Pulmonary artery endothelial cell (primary cell): ENCODE measurements at places on chromosomes 6 and 20. TPM values are rescaled to one million over a fixed set of nuclear protein-coding genes. Genes with fewer than 3 reads are reported as not detected.

The PRPH2 gene
- total RNA-seq, result 0.13 and 0.21 TPM in 2 replicates

The OR2B6 gene
- not detected in 2 replicates for total RNA-seq

The IL17F gene
- not detected in 2 replicates for total RNA-seq

The FBXL4 gene
- 8.2 and 12.0 TPM in 2 replicates for total RNA-seq

The RAE1 gene
- total RNA-seq, result 28.9 and 42.8 TPM in 2 replicates

The SPAG4 gene
- 6.7 and 13.7 TPM in 2 replicates for total RNA-seq

The COX4I2 gene
- total RNA-seq, result not detected in 2 replicates

The RRBP1 gene
- 102 and 132 TPM in 2 replicates for total RNA-seq

The CFAP61 gene
- total RNA-seq, result not detected in 2 replicates

The ATXN1 gene
- total RNA-seq, result 14.2 and 15.9 TPM in 2 replicates

The HMGCLL1 gene
- total RNA-seq, result 0.07 and 0.74 TPM in 2 replicates

The CNR1 gene
- 2.6 TPM in 1 of 2 replicates, not detected in the other for total RNA-seq

The CLDN20 gene
- total RNA-seq, result not detected in 2 replicates

The BPIFB4 gene
- total RNA-seq, result not detected in 2 replicates

The FOXO3 gene
- 15.5 and 20.0 TPM in 2 replicates for total RNA-seq

The NFKBIE gene
- total RNA-seq, result 9.6 and 14.0 TPM in 2 replicates

The MTG2 gene
- total RNA-seq, result 17.6 and 22.2 TPM in 2 replicates

The CTAGE9 gene
- total RNA-seq, result not detected in 2 replicates

The AKAP7 gene
- 1.9 and 3.2 TPM in 2 replicates for total RNA-seq

The HSPA1A gene
- 33.6 and 431 TPM in 2 replicates for total RNA-seq

The COL9A1 gene
- not detected in 2 replicates for total RNA-seq

The HLA-DOB gene
- 0.49 TPM in 1 of 2 replicates, not detected in the other for total RNA-seq

The THBD gene
- total RNA-seq, result 104 and 139 TPM in 2 replicates

The FNDC1 gene
- total RNA-seq, result not detected in 2 replicates

The JPH2 gene
- total RNA-seq, result not detected in 2 replicates

The SPTLC3 gene
- 0.40 and 0.71 TPM in 2 replicates for total RNA-seq

The ADGRF1 gene
- not detected in 2 replicates for total RNA-seq

The SAMD3 gene
- total RNA-seq, result not detected in 2 replicates

The MUC21 gene
- total RNA-seq, result not detected in 2 replicates

The KCNK17 gene
- total RNA-seq, result not detected in 2 replicates

The TSPO2 gene
- total RNA-seq, result not detected in 2 replicates

The C2 gene
- total RNA-seq, result not detected in 2 replicates

The AGPAT4 gene
- total RNA-seq, result 6.1 and 11.5 TPM in 2 replicates

The SERAC1 gene
- 9.5 and 14.4 TPM in 2 replicates for total RNA-seq

The RAET1L gene
- total RNA-seq, result not detected in 2 replicates
